Right lobe of liver (tissue), 6 donors: ENCODE measurements at places on chromosomes 1 and 21.

DNA sequence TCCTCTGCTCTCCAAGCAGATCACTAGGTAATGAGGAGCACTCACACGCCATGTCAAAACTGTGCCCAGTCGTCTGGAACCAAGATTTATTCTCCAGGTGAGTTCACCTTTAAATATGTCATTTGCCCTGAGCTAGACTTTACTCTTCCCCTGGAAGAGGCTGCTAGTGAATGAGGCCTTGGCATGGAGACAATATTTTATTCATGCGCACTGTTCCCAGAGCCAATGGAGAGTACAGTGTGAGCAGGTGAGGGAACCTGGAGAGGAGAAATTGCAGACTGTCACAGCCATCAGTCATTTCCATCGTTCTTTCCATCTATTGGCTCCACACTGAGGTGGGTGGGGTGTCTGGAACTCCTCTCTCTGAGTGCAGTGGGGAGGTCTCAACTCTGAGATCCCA lies 333.6 kb downstream of the KCNH1 start:
- no peaks in the 10 kb centered on the region for H3K36me3 ChIP-seq
- no peak for DNase-seq
- H3K4me1 ChIP-seq: no peaks in the 10 kb centered on the region
- H3K4me3 ChIP-seq: no peak overlapping the region
- no peaks in the 10 kb centered on the region for H3K27me3 ChIP-seq
- H3K27ac ChIP-seq: no peak overlapping the region

DNA sequence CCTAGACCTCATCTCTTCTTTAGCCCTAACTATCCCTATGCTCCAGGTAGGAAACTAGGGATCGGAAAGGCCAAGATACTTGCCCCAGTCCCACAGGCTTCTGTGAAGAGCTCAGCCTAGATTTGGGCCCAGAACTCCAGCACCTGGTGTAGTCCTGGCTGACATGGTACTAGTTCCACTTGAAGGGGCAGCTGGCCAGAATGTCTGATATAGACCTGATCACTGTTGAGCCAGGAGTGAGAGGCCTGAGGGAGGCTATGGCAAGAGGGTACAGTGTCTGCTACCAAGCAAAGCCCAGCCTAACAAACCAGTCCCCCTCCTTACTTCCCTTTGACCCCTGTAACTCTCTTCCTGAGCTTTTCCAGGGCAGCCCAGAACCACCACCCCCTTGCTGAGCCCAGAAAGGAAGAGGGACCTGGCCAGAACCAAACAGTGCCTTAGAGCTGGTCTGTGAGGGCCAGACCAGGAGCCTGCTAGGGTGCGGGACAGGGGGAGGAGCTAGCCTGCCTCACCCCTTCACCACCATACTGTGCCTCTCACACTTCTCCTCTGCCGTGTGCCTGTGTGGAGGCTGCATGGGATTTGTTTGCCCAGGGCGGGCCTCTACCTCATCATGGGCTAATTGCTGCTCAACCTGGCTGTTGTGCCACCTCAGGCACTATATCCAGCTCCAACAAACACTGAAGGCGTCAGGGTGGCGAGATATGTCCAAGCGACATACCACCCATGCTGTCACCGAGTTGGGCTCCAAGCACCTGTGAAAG lies 10.9 kb downstream of the POMGNT1 start:
- no peaks in the 10 kb centered on the region for H3K36me3 ChIP-seq
- no peak for DNase-seq
- H3K4me3 ChIP-seq: no peak overlapping the region
- no peaks in the 10 kb centered on the region for H3K27me3 ChIP-seq
- H3K27ac ChIP-seq: no peak overlapping the region

- no peak overlapping the region for H3K4me3 ChIP-seq
- no peak for DNase-seq
- H3K4me1 ChIP-seq: no peaks in the 10 kb centered on the region
- H3K27ac ChIP-seq: no peak overlapping the region
Observed at GRCh38 chr1:22332795-22333499, 118.7 kb upstream of the ZBTB40 start.

DNA sequence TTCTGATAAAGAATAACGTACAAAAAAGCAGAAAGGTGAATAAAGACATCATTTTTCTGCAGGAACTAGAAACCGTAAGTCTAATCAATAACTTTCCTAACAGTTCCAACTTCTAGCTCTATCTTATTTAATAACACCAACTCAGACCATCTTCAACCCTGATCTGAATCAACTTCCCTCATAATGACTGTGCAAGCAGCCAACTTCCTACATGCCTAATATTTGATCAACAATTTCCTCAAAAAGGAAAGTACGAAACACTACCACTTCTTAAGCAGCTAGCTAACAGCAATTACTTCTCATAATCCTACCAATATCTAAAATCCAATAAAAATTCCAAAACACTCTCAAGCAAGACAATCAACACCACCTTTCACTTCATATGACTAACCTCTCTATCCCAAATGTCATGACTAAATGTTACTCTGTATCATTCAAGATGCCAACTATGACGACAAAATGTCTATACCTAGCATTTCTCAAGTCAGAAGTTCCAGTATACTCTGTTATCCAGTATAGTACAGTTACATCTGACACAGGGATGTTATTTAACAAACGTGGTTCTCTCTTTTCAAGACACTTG lies 1.7 kb downstream of the COP1 start:
- no peaks in the 10 kb centered on the region for H3K4me1 ChIP-seq
- H3K27ac ChIP-seq: peak overlapping the region; percentile 95
- no peaks in the 10 kb centered on the region for H3K36me3 ChIP-seq
- no peak for DNase-seq
- H3K4me3 ChIP-seq: peak overlapping the region; percentile 97

DNA sequence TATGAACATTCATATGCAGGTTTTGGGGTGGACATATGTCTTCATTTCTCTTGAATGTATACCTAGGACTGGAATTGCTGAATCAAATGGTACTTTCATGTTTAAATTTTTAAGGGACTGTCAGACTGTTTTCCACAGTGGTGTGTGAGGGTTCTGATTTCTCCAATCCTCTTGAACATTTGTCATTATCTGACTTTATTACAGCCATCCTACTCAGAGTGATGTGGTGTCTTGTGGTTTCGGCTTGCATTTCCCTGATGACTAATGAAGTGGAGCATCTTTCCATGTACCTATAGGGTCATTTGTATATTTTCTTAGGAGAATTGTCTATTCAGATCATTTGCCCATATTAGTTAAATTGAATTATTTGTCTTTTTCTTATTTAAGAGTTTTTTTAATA lies 35.4 kb upstream of the ZNF281 start:
- H3K4me1 ChIP-seq: no peaks in the 10 kb centered on the region
- H3K36me3 ChIP-seq: no peaks in the 10 kb centered on the region
- H3K27me3 ChIP-seq: no peaks in the 10 kb centered on the region
- H3K4me3 ChIP-seq: no peak overlapping the region
- no peak for DNase-seq

GRCh38 chr1:64092851-64093371 lies 110.5 kb upstream of the UBE2U start:
- no peaks in the 10 kb centered on the region for H3K4me1 ChIP-seq
- no peak overlapping the region for H3K4me3 ChIP-seq

DNA sequence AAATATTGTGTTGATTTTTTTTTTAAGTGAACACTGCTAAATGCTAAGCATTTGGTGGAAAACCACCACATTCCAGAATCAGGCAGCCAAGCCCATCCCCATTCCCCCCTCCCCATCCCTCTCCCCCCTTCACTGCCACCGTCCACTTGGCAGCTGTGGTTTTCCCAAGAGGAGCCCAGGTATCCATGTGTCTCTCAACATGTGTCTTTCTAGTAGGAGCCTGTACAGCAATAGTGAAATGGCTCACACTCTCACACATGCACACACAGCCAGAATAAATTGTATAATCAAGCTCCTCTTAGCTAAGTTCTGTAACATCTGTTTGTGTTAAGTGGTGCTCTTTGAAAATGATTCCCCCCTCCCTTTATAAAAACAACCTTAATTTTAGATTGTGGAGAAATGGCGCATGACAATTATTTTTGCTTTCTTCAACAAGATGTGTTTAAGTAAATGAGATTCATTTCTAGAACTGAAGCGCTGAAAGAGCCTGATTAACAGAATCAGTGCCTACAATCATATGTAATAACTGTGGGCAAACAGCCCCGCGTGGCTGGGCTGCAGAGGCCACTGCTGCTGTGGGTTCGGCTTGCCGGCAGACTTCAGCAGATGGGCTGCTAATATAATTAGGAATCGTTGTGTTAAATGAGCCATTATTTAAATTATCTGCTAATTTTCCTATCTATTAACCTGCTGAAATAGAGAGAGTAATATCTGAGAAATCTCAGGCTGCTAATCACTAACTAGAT lies 43.3 kb downstream of the BACE2 start:
- H3K27ac ChIP-seq: no peak overlapping the region
- no peak for DNase-seq
- no peaks in the 10 kb centered on the region for H3K27me3 ChIP-seq
- H3K36me3 ChIP-seq: no peaks in the 10 kb centered on the region

DNA sequence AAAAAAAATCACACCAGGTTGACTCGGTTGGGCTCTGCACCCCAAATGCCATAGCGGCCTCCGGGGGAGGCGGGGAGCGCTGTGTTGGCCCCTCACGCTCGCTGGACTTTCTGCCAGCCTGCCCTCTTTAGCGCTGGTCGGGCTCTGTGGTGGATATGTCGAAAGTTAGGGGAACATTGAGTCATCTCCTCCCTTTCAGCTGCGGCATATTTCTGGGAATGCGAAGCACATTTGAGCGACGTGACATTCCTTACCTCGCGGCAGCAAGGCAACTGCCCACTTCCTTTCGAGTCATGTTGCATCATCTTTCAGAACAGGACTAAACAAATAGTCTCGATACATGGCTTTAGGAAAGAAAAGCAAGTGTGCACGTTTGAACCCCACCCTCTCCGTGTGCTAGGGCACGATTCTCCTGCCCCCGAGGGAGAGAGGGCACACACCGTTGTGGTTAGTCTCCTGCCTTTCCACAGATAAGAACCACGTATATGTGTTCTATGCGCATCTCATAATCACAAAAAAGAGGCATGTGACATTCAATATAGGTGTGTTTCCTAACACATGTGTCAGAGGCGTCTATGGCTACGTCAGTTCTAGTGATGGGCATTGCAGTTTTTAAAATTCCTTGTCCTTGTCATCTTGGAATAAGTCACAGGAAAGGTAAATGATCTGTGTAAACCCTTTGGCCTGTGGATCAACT lies 105.9 kb upstream of the SLC45A1 start:
- no peak for DNase-seq
- H3K36me3 ChIP-seq: no peaks in the 10 kb centered on the region
- peaks cover 5% of the 10 kb centered on the region for H3K4me1 ChIP-seq
- no peak overlapping the region for H3K4me3 ChIP-seq
- H3K27ac ChIP-seq: peak overlapping the region; percentile 65

DNA sequence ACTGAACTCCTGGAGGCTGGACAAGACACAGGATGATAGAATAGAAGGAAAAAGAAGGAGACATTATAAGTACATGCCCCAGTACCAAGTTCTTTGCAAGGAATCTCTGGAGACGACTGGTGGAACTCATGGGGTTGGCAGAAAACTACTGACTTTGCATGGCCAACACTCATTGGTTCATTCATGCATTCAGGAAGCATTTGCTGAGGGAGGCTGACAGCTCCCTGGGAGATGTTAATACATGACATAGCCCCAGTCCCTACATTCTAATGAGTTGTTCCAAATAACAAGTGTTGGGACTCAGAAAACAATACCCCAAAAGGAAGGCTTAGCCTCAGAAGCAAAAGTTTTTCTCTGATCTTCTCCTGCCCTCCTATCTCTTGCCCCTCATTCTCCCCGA lies 172.8 kb upstream of the IRF2BP2 start:
- DNase-seq: peak; percentile 29
- no peak overlapping the region for H3K4me3 ChIP-seq
- no peak overlapping the region for H3K27ac ChIP-seq
- H3K4me1 ChIP-seq: no peaks in the 10 kb centered on the region
- H3K36me3 ChIP-seq: no peaks in the 10 kb centered on the region

DNA sequence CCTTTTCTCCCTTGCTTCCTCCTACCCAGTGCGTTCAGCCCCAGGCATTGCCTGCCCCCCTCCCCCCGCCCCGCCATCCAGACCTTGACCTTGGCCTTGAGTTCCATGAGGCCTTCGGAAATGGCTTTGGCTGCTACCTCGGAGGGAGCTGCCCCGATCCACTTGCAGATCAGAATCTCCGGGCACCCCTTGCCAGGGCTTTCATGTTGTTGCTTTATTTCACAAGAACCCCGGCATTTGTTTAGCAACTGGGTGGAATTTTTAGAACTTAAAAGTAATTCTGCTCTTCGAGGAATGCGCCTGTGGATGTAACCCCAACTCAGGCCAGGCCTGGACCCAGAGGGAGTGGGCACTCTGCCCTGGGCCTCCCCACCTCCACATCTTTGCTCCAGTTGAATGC lies 154.1 kb upstream of the TMEM51 start:
- H3K4me3 ChIP-seq: no peak overlapping the region
- H3K4me1 ChIP-seq: no peaks in the 10 kb centered on the region
- no peaks in the 10 kb centered on the region for H3K36me3 ChIP-seq
- H3K27ac ChIP-seq: no peak overlapping the region
- no peak for DNase-seq

DNA sequence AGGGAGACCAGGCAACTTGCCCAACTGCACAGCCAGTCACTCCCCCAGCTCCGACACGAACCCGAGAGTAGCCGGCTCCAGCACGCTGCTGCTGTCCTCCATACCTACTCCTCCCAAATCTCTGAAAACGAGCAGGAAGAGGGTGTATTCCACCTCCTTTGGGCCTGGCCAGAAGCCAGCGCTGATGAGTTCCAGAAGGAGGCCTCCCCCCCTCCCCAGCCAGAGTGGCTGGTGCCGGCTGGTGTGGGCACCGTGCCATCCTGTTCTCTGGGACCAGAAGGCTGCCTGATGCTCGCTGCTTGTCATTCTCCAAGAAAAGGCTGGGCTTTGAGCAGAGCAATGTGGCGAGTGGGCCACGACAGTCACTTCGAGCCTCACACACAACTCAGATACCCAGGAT lies 22.2 kb downstream of the KCNN3 start:
- H3K27me3 ChIP-seq: no peaks in the 10 kb centered on the region
- H3K36me3 ChIP-seq: no peaks in the 10 kb centered on the region
- no peak overlapping the region for H3K4me3 ChIP-seq
- no peak overlapping the region for H3K27ac ChIP-seq

DNA sequence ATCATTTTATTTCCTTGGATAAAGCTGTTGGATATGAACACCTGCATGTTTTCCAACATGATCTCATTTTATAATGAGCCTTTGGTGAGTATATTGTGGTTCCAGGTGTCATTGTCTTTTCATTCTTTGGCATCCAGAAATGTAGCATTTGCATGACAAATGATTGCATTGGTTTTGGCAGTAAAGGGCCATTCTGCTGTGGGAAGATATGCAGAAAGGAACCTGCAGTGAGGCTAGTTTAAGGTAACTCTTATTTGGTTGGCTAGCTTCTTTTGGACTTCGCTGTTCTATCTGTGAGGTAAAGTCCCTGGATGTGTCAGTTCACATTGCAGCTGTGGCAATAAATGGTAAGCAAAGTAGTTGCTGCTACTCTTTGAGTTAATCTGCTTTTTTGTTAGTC lies 343.0 kb downstream of the AMY1C start:
- no peak overlapping the region for H3K4me3 ChIP-seq
- no peak for DNase-seq
- no peak overlapping the region for H3K27ac ChIP-seq
- H3K36me3 ChIP-seq: no peaks in the 10 kb centered on the region
- H3K4me1 ChIP-seq: no peaks in the 10 kb centered on the region

GRCh38 chr1:90508376-90509167 lies 208.5 kb downstream of the BARHL2 start:
- no peak overlapping the region for H3K4me3 ChIP-seq
- H3K4me1 ChIP-seq: peaks cover 10% of the 10 kb centered on the region
- no peak for DNase-seq
- no peaks in the 10 kb centered on the region for H3K36me3 ChIP-seq
- no peaks in the 10 kb centered on the region for H3K27me3 ChIP-seq

GRCh38 chr1:212503714-212504113 lies 71.0 kb downstream of the NENF start:
- no peaks in the 10 kb centered on the region for H3K36me3 ChIP-seq
- H3K4me3 ChIP-seq: no peak overlapping the region
- H3K27me3 ChIP-seq: no peaks in the 10 kb centered on the region
- no peaks in the 10 kb centered on the region for H3K4me1 ChIP-seq
